T-cell (primary cell): ENCODE measurements at places on chromosomes 5 and 9. TPM values are rescaled to one million over a fixed set of nuclear protein-coding genes. Genes with fewer than 3 reads are reported as not detected.

Gene CREB3
- 15.9 TPM for total RNA-seq

Gene ZFP37
- 1.7 TPM for total RNA-seq

Gene CFAP77
- not detected for total RNA-seq

Gene CCL27
- not detected for total RNA-seq

Gene SLC24A2
- not detected for total RNA-seq

Gene SNCAIP
- total RNA-seq = not detected

- no peak overlapping the region for H3K4me3 ChIP-seq
- H3K4me1 ChIP-seq = peaks cover 23% of the 10 kb centered on the region
- DNase-seq = no peak
- peaks cover 2% of the 10 kb centered on the region for H3K36me3 ChIP-seq
- H3K27me3 ChIP-seq = no peaks in the 10 kb centered on the region
Measured at GRCh38 chr5:111256128-111256527, 31.9 kb downstream of the CAMK4 start.

GRCh38 chr9:107266624-107267368 lies 16.3 kb upstream of the RAD23B start:
- H3K27me3 ChIP-seq = no peaks in the 10 kb centered on the region
- no peak for DNase-seq
- no peak overlapping the region for H3K27ac ChIP-seq
- H3K36me3 ChIP-seq = no peaks in the 10 kb centered on the region
- no peaks in the 10 kb centered on the region for H3K4me1 ChIP-seq

GRCh38 chr5:143695941-143696340 lies 116.0 kb upstream of the HMHB1 start:
- H3K27ac ChIP-seq = no peak overlapping the region
- no peaks in the 10 kb centered on the region for H3K36me3 ChIP-seq
- no peak overlapping the region for H3K4me3 ChIP-seq
- DNase-seq = no peak
- no peaks in the 10 kb centered on the region for H3K27me3 ChIP-seq
